ENCODE measurements at places on chromosomes 5 and 9.

GRCh38 chr9:112819635-112820496, 69.3 kb downstream of the SNX30 start:
- DNase-seq: peak; percentile 71

GRCh38 chr5:65924366-65925043, 1.9 kb upstream of the ERBIN start:
- DNase-seq: no peak

GRCh38 chr5:139822553-139823425, 27.2 kb downstream of the PSD2 start:
- no peak for DNase-seq

GRCh38 chr9:84216151-84216550, 124.4 kb downstream of the SLC28A3 start:
- no peak for DNase-seq

DNA sequence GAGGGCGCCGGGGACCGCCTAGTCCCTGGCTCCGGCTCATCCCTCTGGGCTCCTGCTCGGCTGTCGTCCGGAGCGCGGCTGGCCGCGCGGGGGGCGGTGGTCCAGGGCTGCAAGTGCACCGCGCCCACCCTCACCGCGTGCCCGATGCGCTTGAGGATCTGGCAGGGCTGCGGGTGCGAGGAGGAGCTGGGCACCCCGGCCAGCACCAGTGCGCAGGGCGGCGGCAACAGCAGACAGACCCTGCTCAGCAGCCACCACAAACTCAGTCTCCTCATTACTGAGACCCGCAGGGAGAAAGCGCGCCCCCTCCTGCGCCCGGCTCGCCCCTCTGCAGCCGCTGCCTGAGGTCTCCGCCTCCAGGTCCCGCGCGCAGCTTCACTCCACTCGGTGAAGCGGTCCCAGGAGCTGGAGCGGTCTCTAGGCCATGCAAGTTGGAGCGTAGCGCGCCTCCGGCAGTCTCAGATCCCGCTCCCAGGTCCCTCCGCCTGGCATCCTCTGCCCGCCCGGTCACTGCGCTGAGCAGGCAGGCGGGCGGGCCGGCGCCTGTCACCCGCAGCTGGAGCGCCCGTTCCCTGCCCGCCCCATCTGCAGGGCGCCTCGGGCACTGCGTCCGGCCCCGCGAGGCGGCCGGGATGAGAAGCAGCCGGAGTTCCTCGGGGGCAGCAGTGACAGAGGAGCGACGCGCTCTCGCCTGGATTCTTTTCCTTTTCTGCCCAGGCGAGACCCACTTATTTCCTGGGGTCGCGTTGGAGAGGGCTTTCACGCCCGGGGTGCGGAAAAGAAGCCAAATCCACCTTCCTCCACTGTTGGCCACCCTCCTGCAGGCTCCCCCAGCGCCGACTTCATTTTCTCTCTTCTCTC, 512 bp downstream of the GRIN3A start:
- no peak for DNase-seq

DNA sequence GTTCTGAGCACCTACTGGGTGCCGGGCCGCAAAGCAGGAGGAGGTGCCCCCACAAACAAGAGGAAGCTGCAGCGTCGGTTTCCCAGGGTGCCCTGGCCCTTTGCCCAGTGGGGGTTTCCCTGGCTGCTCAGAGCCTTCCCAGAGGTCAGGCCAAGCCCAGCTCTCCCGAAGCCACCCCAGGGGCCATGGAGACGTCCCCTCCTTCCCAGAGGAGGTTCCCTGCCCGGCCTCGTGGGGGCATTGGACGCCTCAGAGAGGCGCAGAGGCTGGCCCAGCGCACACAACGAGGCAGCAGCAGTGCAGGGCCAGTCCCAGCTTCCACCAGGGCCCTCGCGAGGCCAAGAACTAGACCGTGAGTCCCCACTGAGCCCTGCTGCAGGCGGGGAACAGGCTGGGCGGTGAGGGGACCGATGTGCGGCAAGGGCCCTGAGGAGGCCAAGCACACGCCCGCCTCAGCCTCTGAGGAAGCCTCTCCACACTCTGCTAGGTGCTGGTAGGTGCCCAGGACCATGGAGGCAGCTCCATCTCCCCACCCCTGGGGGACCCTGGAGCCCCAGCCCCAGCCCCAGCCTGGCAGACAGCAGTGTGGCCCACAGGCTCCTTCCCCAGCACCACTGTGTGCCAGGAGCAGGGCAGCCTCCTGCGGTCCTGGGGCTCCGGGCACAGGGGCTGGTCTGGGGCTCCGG, 7.0 kb downstream of the DIPK1B start:
- no peak for DNase-seq

DNA sequence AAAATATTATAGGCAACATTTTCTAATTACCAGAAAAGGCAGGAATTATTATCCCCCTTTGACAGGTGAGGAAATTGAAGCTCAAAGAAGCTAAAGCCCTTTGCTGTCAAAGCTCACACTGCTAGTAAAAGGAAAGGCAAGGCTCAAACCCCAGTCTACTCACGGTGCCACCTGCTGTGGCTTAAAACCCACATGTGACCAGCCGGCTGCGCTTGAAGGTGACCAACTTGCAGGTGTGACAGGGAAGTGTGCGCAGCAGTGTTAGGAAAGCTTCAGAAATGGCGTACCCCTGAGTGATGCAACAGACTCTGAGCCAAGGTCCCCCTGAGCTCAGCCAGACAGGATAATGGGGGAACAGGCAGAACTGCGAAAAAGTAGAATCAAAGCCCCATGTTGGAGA, 45.2 kb downstream of the PAX5 start:
- DNase-seq: no peak

DNA sequence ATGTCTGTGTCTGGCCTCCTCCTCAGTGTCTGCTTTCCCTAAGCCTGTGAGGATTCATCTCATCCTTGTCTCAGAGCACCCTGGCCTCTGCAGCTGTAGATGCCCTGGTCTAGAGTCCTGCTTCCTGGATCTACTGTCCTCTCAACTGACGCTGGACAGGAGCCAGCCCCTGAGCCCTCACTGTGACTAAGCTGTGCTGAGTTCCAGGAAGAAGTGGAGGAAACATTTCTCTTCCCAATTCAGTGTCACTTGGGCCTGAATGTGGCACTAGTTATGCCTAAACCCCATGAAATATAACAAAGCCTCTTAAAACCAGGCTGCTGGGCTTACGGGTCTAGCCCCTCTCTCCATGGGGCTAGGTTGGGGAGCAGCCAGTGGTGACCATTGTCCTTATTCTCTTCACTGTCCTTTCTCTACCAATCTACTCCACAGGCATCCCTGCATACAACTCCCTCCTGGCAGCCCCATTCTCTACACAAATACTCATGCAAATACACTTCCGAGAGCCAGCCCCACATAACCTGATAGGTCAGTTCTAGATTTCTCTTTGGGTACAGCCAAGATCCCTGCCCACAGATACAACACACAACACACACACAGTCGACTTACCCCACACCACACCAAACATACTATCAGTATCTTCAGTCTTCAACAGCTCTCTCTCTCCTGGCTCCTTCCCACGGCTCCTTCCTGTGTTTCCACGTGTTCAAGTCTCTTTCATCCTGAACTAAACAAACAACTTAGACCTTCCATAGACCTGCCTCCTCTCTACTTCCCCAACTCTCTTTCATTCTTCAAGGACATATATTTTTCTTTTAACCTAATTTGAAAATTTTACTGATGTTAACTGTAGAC, 220.8 kb downstream of the SNX18 start:
- DNase-seq: peak; percentile 73

DNA sequence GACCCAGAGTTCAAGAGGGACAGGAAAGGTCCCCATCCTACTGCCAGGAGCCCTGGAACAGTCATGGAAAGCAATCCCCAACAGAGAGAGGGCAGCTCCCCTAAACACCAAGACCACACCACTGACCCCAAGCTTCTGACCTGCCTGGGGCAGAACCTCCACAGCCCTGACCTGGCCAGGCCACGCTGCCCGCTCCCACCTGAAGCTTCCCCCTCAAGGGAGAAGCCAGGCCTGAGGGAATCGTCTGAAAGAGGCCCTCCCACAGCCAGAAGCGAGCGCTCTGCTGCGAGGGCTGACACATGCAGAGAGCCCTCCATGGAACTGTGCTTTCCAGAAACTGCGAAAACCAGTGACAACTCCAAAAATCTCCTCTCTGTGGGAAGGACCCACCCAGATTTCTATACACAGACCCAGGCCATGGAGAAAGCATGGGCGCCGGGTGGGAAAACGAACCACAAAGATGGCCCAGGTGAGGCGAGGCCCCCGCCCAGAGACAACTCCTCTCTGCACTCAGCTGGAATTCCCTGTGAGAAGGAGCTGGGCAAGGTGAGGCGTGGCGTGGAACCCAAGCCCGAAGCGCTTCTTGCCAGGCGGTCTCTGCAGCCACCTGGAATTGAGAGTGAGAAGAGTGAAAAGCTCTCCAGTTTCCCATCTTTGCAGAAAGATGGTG, 31.6 kb downstream of the CD180 start:
- DNase-seq: no peak

GRCh38 chr9:86827893-86828292, 119.4 kb downstream of the GAS1 start:
- DNase-seq: no peak

Measured in fibroblast of skin of right biceps (primary cell).